ENCODE measurements at places on chromosomes 1 and 21.

DNA sequence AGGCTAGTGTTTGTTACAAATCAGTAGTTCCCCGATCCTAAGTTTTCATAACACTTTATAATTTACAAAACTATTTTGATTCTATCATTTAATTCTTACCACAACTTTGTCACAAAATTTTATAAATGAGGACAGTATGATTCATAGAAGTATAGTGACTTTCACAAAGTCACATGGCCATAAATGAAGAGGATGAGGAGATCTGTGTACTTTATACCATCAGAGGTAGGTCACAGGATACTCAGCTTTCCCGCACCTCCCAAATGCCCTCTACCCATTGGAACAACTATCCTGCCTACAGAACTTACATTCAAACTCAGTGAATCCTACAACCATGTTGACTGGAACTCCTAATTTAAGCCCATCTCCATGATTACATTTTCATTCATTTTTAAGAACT lies 56.3 kb downstream of the TNFSF4 start:
- DNase-seq, result no peak

GRCh38 chr1:88191917-88192316 lies 492.2 kb upstream of the PKN2 start:
- no peak for DNase-seq

- no peak for DNase-seq
Observed at GRCh38 chr1:231544943-231545592, 16.6 kb downstream of the TSNAX start.

DNA sequence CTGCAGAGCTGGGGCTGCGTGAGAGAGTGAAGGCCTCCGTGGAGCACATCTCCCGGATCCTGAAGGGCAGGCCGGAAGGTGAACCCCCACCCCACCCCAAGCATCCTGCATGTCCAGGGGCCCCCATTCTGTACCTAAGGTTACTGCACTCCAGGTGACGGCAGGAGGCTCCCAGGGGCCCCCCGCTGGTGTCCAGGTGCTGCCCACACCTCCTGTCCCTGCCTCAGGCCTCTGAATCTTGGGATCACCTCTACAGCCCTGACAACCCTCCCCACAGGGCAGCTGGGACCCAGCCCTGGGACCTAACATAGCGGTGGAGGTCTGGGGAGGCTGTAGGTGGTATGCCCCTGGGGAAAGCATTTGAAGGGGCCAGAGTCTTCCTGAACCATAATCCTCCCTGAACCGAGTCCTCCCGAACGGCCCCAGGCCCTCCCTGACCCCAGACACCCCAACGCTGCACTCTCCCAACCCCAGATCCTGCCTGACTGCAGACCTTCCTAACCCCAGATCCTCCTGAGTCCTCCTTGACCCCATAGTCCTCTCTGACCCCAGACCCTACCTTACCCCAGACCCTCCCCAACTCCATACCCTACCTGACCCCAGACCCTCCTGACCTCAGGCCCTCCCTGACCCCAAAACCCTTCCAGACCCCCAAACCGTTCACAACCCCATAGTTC lies 33.5 kb downstream of the TRIM11 start:
- no peak for DNase-seq
